ENCODE measurements at places on chromosomes 3 and 15. TPM values are rescaled to one million over a fixed set of nuclear protein-coding genes. Genes with fewer than 3 reads are reported as not detected.

DNA sequence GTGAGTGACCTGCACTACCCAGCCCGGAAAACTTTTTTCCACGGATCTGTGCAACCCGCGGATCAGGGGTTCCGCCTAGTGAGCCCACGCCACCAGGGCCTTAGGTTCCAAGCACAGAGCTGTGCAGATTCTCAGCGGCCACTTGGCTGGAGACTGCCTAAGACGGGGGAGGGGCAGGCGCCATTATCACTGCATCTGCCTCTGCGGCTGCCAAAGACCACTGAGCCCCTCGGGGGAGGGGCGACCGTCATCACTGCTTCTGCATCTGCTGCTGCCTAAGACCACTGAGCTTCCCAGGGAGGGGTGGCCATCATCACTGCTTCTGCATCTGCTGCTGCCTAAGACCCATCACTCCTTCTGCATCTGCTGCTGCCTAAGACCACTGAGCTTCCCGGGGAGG, 460.2 kb downstream of the OCA2 start:
- no peak for DNase-seq

Gene ISLR2
- total RNA-seq: 1.8 TPM

Gene IL12A
- 0.72 TPM for total RNA-seq

GRCh38 chr15:70275461-70276138, 177.9 kb upstream of the TLE3 start:
- DNase-seq: no peak

Gene MAP3K13
- total RNA-seq: 31.0 TPM

- DNase-seq: no peak
Observed at GRCh38 chr3:105388176-105388575, 21.5 kb downstream of the ALCAM start.

Gene CHRNB4
- not detected for total RNA-seq

- peak; percentile 26 for DNase-seq
Observed at GRCh38 chr3:172171396-172172075, 132.2 kb downstream of the FNDC3B start.

DNA sequence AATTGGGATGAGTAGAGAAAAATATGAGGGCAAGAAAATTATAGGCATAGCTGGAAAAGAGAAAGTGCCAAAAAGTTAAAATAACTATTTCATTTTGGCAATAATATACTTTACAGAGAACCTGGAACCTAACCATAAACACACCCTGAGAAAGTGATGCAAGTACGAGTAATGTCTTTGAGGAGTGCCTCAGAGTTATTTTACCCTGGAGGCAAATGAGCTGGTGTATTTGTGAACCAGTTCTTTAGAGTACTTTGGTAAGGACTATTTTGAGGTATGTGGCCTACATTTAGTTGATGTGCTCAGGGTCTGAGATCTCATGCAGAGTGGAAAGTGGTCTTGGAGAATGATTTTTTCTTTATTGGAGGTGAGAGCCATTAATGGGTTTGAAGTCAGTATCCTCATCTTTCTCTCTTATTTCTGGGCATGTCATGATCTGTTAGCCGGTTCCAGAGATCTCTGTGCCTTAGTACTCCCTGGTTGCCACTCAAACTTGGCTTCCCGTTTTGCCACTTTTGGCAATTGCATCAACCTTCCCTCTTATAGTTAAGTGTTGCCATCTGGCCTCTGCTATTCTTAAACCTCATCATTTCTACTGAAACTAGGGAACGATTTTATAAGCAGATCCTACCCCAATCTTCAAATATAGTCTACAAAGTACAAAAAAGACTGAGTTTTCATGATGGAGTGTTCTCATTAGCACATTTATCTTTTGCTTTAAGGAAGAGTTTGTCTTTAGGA, 145.7 kb downstream of the EPHA6 start:
- DNase-seq: no peak
